ENCODE measurements at places on chromosomes 4 and X.

GRCh38 chrX:6777238-6778002 lies 242.5 kb upstream of the VCX3A start:
- no peak for DNase-seq

DNA sequence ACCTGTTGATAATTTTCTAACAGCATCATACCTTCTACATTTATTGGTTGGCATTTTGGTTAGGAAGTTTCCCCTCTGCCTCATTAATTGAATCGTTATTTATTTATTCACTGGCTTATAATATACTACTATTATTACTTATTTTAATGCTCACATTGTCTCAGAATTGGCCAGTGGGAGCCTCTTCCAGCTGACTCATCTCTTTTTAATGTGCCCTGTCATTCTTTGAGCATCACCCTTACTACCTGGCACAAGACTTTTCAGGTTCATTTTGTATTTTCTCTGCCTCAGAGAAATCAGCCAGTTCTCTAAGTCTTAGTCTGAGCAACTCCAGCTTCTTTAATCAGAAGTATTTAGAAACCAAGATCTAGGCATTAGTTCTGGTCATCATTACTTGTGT lies 60.3 kb upstream of the PRRG3 start:
- no peak for DNase-seq

DNA sequence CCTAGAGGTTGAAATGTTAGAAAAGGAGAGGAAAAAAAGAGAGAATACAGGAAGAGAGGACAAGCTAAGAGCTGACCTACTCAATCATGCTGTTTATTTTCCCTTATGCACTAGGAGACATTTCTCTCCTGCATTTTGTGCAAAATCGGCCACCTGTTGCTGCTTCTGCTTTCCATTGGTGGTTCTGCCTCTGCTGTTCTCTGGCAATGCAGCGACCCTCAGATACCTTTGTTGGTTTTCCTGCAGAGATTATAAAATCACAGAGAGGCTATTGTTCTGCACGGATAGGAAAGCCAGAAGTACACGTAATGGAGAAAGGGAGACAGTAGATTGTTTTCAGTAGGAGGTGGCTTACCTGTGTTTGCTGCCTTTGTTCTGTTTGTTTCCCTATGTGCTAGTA lies 108.9 kb downstream of the UNC5C start:
- no peak for DNase-seq

DNA sequence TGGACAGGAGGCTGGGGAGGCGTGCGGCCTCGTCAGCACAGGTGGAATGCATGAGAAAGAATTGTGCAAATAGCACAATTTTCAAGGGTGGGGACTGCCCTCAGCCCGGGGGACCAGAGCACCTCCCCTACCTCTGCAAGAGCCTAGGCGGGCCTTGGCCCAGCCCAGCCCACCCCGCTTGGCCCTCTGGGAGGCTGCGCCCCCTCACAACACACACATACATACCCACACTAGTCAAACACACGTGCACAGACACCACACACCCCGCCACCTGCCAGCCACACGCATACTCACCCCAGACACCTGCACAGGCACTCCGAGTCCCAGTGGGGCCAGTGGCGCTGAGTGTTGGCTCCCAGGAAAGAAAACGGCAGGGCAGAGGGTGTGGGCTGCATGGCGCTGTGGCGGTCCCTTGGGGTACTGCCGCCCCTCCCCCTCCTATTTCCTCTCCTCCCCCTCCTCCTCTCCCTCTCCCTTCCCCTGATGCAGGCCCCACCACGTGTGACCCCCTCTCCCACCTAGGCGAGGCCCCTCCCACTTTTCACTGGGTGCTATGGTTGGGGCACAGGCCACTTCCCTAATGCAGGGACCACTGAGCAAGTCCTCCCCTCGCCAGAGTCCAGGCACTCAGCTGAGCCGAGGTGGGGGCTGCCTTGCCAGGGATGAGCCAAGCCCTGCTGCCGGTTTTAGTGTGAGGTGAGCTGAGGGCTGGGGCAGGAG lies 84.5 kb downstream of the FAM53A start:
- DNase-seq = no peak

- DNase-seq = no peak
Observed at GRCh38 chr4:71830-72229, 18.7 kb downstream of the ZNF595 start.

DNA sequence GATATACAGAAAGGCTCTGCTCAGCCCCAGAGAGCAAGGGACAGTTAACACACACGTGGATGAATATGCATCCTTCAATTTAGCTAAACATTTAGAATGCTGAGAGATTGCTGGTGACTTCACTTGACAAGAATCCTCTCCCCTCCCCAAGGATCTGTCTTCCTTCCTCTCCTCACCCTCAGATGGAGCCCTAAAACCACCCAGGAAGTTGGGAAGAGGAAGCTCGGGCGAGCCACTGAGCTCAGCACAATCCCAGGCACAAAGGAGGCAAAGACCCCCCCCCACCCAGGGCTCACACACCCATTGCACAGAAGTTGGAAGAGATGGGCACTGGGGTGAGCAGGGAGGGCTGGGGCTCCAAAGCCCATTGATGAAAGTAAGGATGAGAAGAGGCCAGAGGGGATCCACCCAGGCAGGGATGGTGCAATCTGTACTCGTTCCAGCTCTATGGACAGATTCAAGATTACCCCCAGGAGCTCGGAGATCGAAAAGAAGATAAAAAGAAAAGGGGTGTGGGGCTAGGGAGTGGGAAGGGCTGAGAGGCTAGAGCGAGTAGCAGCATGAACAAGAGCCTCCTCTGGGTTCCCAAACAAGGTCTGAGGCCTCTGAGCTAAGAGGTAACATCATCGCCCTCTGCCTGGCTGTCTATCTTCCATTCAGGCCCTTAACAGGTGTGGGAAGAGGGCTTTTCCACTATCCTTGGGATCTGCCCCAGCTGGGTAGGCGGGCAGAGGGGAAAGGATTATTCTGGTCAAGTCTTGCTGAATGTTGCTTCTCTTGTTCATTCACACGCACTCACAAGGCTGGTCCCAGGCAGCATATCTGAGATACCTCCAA lies 1.2 kb downstream of the TFE3 start:
- DNase-seq = no peak

- DNase-seq = no peak
Observed at GRCh38 chr4:68433582-68433981, 13.7 kb upstream of the TMPRSS11E start.
